Cerebellar cortex (tissue), 1 donor: ENCODE measurements at places on chromosomes 5 and 9.
A peak's percentile ranks its signal among the peaks of the same experiment; 100 is the strongest.

- no peak for DNase-seq
Observed at GRCh38 chr5:170560938-170561337, 57.1 kb downstream of the KCNIP1 start.

DNA sequence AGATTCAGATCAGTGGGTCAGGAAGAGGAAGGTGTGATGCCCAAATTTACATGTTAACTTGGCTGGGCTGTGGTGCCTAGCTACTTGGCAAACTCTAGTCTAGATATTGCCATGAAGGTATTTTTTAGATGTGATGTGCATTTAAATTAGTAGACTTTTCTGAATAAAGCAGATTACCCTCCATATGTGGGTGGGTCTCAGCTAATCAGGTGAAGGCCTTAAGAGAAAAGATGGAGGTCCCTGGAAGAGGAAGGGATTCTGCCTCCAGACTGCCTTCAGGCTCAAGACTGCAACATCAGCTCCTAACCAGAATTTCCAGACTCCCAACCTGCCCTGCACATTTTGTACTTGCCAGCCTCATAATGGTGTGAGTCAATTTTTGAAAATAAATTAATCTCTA, 115.8 kb downstream of the CEMIP2 start:
- DNase-seq, result no peak

DNA sequence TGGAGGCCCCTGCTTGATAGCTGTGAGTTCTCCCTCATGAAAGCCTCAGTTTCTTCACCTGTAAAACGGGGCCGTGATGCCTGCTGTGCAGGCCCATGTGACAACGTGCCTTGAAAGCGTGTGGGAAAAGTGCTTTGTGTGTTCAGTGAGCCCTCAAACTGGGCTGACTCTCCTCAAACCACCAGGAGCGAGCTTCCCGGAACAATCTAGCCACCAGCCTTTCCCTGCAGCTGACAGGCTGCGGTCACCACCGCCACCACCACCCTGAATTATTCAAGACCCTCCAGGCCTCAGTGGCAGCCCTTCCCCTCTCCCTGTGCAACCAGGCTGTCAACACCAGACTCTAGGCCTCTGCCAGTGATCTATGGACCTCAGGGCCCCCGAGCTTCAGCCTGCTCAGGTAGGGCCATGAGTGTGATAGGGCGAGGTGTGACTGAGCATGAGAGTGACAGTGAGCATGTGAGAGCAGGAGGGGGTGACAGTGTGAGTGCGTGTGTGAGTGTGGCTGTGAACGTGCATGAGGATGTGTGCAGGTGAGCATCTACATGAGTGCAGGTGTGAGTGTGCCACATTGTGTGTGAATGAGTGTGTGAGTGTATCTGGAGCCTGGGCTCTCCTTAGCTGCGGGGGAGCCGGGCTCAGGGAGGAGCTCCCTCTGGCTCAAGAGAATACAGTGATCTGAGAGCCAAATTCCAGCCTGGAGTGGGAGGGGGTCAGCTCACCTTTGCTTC, 53.3 kb upstream of the PSD2 start:
- DNase-seq, result peak; percentile 47

DNA sequence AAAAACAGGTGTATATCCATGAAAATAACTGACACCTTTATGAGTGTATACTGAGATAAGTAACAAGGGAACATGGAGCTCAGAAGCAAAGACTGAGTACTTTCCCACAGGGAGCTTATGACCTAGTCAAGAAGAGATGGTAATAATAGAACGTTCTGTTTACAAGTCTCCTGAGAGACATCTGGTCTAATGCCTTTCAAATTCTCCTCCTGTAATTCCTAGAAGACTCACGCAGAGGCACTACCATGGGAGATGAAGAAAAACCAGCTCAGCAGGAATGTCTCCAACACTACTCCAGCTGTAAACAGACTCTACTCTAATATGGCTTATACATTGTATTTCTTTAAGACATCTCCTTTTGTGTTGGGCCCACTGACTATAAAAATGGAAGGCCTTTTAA, 503.6 kb upstream of the TUSC1 start:
- no peak for DNase-seq

- DNase-seq, result no peak
Observed at GRCh38 chr9:104280178-104280560, 186.1 kb downstream of the SMC2 start.
